ENCODE measurements at places on chromosomes 2 and 18.

GRCh38 chr2:45696708-45697107 lies 45.2 kb downstream of the PRKCE start:
- no peak for DNase-seq

- DNase-seq = no peak
Measured at GRCh38 chr2:38390947-38391346, 13.9 kb upstream of the ATL2 start.

- DNase-seq = no peak
Measured at GRCh38 chr2:202765436-202765835, 106.1 kb downstream of the ICA1L start.

GRCh38 chr2:49569176-49569575 lies 414.9 kb upstream of the FSHR start:
- DNase-seq = no peak

DNA sequence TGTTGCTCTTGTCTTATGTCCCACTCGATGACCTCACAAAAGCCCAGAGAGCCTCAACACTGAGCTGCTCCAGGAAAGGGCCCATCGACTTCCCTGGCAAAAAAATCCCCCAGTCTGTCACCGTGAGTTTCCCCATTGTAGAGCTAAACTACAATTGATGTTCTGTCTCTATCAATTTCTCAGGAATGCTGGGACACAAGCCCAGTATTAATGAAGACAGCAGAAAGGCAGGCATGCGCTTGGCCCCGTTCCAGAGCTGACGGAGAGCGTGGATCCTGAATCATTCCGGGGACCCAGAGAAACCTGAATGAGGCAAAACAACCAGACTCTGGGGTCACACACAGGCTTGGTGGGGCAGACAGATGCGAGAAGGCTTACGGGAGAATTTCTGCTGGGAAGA lies 146.9 kb downstream of the TTC32 start:
- no peak for DNase-seq
